ENCODE measurements at places on chromosomes 13 and 19. TPM values are rescaled to one million over a fixed set of nuclear protein-coding genes. Genes with fewer than 3 reads are reported as not detected.

ZNF507 gene
- 12.1 TPM for total RNA-seq

RAB4B gene
- total RNA-seq = 10.6 TPM

GDF15 gene
- 210 TPM for total RNA-seq

CYP2F1 gene
- not detected for total RNA-seq

DNA sequence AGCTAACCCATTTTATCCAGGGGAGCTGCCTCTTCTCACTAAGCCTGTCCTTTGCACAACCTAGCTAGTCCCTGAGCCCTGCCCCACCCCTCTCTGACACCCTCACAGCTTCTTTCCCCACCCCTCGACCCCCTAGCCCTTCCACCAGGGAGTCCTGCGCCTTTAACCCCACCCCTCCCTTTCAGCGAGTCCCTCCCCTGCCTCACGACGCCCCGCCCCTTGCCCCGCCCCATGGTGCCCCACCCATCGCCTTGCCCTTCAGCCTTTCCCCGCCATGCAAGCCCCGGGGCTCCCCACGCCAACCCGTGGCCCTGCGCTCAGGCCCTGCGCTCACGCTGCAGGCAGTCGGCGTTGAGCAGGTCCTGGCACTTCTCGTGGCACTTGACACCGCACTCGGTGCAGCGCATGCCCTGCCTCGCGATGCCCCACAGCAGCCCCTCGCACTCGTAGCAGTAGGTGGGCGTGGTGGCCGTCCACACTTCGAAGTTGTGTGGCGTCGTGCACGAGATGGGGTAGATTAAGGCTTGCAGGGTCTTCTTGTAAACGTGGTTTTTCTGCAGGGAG lies 40.0 kb downstream of the UNC13A start:
- no peak for DNase-seq

GRCh38 chr13:20528452-20528851 lies 2.8 kb upstream of the CRYL1 start:
- no peak for DNase-seq

GRCh38 chr13:48561466-48562235 lies 28.8 kb upstream of the RCBTB2 start:
- no peak for DNase-seq

DNA sequence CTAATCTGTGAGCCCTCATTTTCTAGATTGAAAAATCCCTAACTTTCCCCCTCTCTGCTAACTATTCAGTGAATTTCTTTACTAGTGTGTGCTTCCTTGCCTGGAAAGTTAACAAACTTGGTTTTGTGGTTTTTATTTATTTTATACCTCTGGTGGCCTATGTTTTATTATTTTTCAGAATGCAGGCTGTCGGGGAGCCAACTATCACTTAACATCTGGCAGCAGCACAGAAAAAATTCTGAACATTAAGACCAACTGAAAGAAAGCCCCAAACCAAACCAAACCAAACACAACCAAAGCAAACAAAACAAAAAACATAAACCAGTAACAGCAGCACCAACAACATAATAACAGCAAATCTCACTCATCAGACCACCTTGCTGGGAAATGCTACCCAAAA lies 109.0 kb upstream of the KL start:
- DNase-seq = no peak

DNA sequence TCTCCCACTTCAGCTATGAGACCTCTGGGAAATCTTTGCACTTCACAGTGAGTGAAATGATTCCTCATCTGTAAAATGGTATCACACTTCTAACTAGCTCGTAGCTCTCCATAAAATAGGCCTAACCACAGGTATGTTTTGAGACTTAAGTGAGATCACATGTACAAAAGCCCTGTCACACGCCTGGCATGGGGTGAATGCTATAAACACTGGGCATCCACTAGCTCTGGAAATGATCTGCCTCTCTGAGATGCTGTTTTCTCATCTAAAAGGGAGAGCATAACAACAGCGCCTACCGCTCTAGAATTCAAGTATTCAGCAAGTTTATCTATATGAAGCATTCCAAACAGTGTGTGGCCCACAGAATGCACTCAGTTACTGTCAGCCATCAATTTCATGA lies 2.2 kb downstream of the AKT2 start:
- no peak for DNase-seq

GRCh38 chr13:104837756-104838155 lies 1697.7 kb downstream of the EFNB2 start:
- no peak for DNase-seq

- DNase-seq = peak; percentile 93
These were observed 37.1 kb downstream of the TSHZ3 start for GRCh38 chr19:31312009-31312676.

DNA sequence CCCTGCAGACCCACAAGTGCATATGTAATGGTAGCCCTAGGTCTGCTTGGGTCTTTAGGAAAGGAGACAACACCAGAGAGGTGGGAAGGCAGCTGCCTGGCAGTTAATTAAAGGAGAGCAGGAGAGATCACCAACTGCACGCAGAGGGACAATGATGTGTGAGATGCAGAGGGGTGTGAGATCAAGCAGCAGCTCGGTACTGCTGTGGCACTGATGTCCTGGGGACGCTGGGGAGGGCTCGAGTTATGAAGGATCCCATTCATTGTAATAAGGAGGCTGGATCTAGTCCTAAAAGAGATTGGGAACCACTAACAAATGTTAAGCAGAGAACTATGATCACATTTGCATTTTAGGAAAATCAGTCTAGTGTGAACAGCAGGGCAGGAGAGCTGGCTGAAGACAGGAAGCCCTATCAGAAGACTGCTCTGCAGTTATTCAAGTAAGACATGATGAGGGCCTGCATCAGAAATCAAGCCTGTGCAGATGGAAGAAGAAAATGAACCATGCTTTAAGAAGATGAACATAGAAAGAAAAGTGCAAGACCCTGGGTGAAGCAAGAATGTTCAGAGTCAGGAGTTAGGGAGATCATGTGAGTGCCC lies 80.4 kb downstream of the DLEU7 start:
- DNase-seq = no peak
